Heart left ventricle (tissue), 16 donors: ENCODE measurements at places on chromosomes 1 and 21. TPM values are rescaled to one million over a fixed set of nuclear protein-coding genes. Genes with fewer than 3 reads are reported as not detected.
A peak's percentile ranks its signal among the peaks of the same experiment; 100 is the strongest.

DNA sequence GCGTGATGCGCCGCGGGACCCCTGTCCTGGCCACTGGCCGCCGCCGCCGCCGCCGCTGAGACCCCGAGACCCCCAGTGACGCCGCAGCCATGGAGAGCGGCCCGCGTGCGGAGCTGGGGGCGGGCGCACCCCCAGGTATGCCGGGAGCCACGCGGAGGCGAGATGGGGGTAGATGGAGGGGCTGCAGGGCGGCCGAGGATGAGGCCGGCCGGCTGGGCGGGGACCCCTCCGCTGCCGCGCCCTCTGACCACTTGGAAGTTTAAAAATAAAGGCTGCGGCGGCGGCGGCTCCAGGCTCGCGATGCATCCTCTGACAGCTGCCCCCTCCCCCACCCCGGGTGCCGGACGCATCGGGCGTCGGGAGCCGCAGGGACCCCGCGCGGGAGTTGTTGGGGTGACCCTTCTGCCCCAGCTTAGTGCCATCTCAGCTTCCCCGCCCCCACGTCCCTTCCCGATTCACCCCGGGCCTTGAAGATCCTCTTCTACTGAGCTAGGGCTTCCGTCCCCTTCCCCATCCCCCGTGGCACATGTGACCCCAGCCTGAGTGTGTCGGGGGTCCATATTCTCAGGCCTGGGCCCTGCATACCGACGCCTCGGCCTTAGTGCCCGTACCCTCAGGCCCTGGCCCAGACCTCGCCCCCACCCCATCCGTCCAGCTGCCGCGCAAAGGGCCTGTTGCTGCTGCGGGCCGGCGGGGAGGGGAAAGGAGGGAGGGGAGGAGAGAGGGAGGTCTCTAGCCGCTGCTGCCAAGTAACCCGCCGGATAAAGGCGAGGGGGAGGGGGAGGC lies 562 bp downstream of the MAP7D1 start:
- peak; percentile 89 for DNase-seq

DNA sequence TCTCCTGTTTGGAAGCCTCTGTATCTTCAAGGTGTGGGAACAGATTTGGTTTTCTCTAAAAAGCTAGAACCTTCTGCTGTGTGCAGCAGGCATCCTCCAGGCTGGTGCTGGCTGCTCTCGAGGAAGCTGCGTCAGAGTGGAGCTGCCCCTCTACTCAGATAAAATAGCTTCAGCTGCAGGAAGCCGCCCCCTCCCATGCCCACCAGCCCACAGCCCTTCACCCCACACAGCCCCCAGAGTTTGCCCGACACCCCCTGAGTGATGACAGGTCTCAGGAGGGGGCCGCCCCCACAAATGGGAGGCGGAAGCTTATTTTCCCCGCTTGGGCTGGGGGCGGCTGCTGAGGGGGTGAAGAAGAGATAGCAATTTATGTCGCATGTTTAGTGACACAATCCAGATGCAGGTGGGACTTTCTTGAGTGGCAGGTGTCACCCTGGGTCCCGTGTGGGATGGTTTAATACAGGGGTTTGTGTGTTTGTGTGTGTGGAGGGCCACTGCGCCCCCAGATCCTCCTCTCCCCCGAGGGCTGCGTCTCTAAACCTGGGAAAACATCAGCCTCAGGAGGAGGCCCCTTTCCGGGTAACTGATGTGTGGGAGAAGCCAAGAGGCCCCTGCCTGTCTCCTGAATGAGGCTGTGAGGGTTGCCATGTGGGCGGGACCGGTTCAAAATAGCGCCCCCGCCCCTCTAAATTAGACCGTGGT lies 55.4 kb downstream of the STUM start:
- DNase-seq: no peak

- no peak for DNase-seq
These were observed 19.4 kb downstream of the DNM3 start for GRCh38 chr1:171860696-171861095.

GRCh38 chr1:33256471-33257206 lies at the start of gene ZNF362:
Gene ZNF362, plus strand, starts transcription at chr1:33256492. Its CDS starts 14,083 bp downstream, at chr1:33270575.
- peak; percentile 70 for DNase-seq

DNA sequence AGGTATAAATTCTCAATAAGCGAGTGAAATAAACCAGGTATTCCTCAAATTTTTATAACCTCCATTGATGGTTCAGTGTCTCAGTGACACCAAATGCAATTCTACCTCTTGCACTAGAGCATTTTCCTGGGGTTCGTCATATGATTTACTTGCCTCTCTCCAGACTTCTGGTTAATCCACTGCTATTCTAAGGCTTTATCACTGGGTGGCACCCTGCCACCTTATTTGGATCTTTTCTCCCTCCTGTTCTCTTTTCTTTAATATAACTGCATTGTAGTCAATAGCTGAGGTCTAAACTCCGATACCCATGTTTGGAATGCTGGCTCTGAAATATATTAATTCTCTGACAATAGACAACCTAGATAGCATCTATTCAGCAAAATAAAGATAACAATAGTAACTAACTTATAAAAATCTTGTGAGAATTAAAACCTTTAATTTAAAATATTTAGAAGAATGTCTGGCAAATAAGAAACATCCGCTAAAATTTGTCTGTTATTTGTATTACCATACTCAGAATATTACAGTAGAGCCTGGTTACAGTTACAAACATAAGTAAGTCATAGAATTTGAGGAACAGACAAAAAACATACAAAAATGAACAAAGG lies 436.4 kb downstream of the PLA2G4A start:
- no peak for DNase-seq

DNA sequence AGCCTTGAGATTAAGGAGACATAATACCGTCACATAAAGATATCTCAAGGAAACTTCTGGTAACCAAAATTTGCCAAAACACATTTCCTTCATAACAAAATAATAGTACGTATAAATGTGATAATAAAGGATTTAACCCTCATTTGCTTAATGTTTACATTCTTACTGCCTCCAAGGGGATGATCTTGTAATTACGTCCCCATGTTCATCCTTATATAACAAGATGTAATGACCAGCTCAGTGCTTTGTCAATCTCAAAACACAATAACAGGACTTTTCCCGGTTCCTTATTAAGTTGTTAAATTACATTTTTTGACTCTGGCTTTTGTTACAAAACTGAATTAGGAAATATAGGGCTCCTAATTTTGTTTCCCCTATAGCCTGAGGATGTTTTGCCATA lies 41.3 kb upstream of the UHMK1 start:
- DNase-seq: no peak

- DNase-seq: no peak
These were observed 77.1 kb downstream of the GALNT2 start for GRCh38 chr1:230144010-230144614.

DNA sequence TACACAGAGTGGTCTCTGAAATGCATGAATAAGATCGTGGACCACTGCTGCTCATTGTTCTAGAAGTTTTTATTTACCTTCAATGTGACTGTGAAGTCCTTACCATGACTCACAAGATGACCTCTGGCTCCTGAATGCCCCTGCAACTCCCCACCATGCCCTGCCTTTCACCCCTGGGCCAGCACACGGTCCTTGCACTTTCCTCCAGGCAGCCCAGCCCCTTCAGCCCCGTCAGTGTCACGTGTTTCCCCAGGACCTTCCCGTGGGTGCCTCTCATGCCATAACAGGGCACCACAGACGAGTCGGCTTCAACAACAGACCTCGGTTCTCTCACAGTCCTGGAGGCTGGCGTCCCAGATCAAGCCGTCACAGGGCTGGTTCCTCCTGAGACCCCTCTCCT lies 62.1 kb downstream of the B3GALT5 start:
- DNase-seq: no peak

GRCh38 chr1:8046391-8046790 lies 20.3 kb upstream of the ERRFI1 start:
- DNase-seq: no peak

DNA sequence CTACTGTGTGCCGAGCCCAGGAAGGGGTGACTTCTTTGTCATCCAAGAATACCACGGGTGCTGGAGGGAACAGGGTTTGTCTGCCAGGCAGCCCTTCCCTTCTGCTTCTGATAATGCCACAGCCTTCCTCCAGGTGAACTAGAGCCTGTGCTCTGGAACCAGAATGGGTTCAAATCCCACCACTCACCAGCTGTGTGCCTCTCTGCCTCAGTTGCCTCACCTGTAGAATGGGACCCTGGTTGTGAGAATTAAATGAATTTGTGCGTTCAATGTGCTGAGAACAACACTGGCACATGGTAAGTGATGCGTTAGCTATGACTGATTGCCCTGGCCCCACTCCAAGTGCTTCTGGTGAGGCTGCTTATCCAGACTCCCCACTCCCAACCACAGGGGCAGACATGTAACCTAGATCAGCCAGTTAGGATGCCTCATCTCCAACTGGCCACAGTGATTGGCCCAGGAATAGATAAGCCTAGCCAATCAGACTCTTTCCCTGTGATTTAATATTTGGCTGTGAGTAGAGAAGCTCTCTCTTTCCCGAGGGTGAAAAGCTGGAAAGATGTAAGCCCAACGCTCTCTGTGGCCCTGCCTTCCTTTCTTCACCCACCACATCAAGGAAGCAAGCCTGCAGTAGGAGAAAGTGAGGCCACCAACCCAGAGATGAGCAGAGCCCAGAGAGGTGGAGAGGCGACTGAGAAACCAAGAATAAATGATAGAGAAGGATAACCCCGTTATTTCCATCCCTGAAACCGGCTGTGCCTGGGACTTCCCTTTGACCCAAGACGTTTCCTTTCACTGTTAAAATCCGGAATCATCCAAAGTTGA lies 20.8 kb upstream of the LAPTM5 start:
- peak; percentile 65 for DNase-seq

- DNase-seq: no peak
These were observed 41.0 kb downstream of the GATAD2B start for GRCh38 chr1:153881751-153882150.

GRCh38 chr1:241848686-241849344 lies 811 bp downstream of the EXO1 start:
- no peak for DNase-seq

DNA sequence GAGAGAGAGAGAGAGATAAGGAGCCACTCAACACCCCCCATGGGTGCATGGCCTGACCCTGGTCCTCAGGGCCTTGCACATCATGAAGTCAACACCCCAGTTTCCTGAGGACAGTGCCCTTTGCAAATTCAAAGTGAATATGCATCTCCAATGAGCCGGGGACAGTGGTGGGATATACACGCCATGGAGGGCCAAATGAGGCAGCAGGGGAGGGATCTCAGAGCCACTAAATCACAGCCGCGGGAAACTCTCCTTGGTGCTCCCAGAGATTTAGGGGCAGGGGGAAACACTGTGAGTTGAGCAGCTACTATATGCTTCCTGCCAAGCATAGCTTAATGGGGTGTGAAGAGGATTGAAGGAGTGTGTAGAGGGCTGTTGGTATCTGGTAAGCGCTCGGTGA lies 35.5 kb downstream of the MATN1 start:
- DNase-seq: peak; percentile 3

DNA sequence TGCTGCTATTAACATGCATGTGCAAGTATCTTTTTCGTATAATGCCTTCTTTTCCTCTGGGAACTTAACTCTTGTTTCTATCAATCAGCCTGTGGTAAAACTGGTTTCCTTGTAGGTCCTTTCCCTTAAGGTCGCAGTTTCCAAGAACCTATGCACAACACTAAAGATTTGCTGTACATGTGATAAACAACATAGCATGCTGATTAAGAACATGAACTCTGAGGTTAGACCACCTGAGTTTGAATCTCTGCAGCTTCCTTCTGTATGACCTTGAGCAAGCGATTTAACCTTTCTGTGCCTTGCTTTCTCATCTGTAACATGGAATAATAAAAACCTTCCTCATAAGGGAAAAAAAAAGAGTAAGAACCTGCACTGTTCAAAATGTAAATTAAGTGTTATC lies 186.4 kb downstream of the RYR2 start:
- no peak for DNase-seq

DNA sequence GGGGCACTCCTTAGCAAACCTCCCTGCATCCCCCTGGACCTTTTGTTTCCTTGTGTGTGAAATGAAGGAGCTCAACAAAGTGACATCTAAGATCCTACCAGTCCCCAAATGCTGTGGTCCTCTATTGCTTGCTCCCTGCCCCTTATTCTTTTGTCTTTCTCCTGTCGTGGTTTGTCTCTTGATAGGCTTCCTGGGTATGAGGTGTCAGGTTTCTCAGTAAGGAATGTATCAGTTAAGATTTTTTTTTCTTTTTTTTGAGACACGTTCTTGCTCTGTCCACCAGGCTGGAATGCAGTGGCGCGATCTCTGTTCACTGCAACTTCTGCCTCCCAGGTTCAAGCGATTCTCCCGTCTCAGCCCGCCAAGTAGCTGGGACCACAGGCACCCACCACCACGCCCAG lies 16.8 kb downstream of the CNIH3 start:
- DNase-seq: no peak

DNA sequence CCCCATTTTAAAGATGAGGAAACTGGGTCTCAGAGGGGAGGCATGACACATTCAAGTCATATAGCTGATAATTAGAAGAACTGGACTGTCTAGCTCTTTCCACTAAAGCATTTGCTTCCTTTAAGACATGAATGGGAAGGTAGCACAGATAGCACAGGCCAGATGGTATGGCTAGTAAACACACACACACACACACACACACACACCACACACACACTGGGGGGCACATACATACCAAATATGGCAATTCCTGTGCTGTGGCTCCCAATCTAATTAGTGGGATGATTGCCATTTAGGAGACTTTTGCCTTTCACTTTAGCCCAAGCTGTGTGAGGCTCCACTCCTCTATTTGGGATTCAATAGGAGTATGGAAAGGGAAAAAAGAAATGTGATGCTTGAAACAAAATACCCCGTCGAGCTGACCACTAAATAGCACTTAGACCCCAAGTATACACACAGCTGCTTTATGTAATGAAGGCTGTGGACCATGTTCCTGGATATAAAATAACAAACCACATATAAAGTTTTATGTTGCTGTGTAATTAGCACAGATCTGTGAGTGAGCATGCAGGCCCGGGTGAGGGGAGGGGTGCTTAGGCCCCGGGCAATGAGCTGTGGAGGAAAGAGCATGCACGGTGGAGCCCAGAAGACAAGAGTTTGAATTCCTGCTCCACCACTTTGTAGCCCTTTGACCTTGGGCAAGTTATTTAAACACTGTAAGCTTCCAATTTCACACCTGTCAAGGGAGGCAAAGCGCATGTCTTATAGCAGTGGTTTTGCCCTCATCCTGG lies 6.8 kb upstream of the TRABD2B start:
- no peak for DNase-seq

GRCh38 chr1:41780916-41781315 lies 137.8 kb downstream of the HIVEP3 start:
- no peak for DNase-seq

GRCh38 chr1:22665752-22666151 lies 12.7 kb downstream of the C1QB start:
- no peak for DNase-seq

GRCh38 chr1:14896381-14897079 lies 257.0 kb upstream of the TMEM51 start:
- DNase-seq: no peak

DNA sequence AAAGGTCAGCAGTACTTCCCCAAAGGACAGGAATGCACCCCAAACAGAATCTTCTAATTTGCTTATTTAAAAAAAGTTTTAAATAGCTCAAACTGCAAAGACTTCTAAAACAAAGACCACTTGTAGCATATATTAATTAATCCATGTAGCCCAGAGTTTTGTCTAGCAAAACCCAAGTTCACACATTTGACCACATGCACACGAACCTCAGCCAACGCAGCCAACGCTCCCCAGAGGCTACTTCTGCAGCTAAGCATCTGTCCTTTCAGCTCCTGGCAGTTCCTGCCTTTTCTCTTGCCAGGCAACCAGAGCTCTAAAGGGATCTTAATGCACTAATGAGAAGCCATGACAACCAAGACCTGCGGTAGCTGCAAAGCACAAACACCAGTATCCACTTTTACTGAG lies 89.6 kb downstream of the RERE start:
- DNase-seq: no peak

The PLXNA2 gene
- 20.0 TPM for total RNA-seq

The PYHIN1 gene
- not detected for total RNA-seq

The ANKRD13C gene
- total RNA-seq: 14.8 TPM

The TP73 gene
- total RNA-seq: 0.19 TPM

The HUNK gene
- 1.4 TPM for total RNA-seq

The RGS4 gene
- 8.4 TPM for total RNA-seq
